Activated T-helper 1 cell treated with anti-CD3 and anti-CD28 coated beads, Interleukin-12 subunit alpha, Interleukin-12 subunit beta, Interleukin-2, Interleukin-4 antibody, amounts not matched to agents 30 ng/mL and 10 ng/mL and 1 ng/mL, durations not matched to agents 14 hours and 24 hours and 36 hours (primary cell): ENCODE measurements at places on chromosomes 4 and X. TPM values are rescaled to one million over a fixed set of nuclear protein-coding genes. Genes with fewer than 3 reads are reported as not detected.

GRCh38 chr4:25861951-25862410 is 807 bp downstream of the SEL1L3 start:
- peak; percentile 27 for DNase-seq
- peaks cover 48% of the 10 kb centered on the region for H3K4me1 ChIP-seq
- peak overlapping the region; percentile 99 for H3K4me3 ChIP-seq
- peak overlapping the region; percentile 99 for H3K27ac ChIP-seq
- H3K36me3 ChIP-seq, result peaks cover 11% of the 10 kb centered on the region
- no peaks in the 10 kb centered on the region for H3K27me3 ChIP-seq

DNA sequence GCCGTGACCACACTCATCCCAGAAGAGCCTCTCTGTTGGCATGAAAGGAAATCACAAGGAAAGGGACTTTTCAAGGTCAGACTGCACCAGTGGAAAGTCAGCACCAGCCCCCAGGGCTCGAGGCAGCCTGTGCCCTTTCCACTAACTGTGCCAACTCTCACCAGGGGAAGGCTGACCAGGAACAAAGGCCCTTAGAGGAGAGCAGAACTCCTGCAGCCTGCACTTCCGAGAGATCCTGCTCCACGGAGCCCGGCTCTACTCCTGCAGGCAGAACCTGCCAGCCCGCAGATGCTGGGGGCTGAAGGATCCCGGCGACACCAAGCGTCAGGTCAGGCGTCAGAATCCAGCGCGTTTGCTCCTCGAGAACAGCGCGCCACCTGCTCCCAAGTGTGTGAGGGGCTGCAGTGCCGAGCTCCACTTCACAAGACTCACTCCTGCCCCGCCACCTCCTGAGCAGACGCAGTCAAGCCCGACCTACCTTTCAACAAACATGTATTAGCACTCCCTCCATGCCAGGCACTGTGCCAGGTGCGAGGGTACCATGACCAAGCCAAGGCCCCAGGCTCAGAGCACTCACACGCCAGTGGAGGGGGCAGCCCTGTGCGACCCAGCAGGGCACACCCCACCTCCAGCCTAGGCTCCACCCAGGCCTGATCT is 13.6 kb upstream of the HELT start:
- peaks cover 42% of the 10 kb centered on the region for H3K27me3 ChIP-seq
- H3K4me3 ChIP-seq, result peak overlapping the region; percentile 46
- H3K36me3 ChIP-seq, result no peaks in the 10 kb centered on the region
- DNase-seq, result no peak

GRCh38 chr4:1544861-1545281 is 138.6 kb upstream of the NKX1-1 start:
- H3K27ac ChIP-seq, result no peak overlapping the region
- peaks cover 6% of the 10 kb centered on the region for H3K4me1 ChIP-seq
- no peak overlapping the region for H3K4me3 ChIP-seq
- no peak for DNase-seq

DNA sequence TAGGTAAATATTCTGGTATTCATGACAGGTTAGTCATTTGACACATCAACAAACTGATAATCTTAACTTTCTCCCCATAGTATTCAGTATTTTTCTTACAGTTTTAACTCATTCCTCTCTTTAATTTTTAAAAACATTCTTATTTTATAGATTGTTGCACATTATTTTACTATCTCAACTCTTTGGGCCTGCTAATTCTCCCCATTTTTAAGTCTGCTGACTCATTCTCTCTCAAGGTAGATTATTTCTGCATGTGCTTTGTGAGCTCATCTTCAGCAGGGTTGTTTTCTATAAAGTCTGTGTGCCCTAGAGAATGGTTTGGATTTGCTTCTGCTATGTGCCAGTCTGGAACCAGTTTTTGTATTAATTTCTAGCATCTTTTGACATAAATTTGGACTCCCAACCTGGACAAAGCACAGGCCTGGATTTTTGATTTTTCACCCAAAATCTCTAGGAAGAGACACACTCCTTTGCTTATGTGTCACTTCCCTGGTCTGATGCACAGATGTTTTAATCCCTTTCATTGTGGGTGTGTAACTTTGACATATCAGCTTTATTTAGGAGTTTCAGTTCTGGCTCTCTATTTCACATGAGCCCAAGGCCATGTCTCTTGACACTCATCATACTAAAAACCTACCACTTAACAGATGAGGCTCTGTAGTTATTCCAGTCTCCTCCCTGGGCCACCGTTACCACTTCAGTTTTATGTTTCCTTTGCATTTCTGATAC is 194.3 kb upstream of the PGRMC2 start:
- H3K4me1 ChIP-seq, result no peaks in the 10 kb centered on the region
- H3K27ac ChIP-seq, result no peak overlapping the region
- no peak for DNase-seq
- H3K36me3 ChIP-seq, result no peaks in the 10 kb centered on the region
- no peaks in the 10 kb centered on the region for H3K27me3 ChIP-seq

DNA sequence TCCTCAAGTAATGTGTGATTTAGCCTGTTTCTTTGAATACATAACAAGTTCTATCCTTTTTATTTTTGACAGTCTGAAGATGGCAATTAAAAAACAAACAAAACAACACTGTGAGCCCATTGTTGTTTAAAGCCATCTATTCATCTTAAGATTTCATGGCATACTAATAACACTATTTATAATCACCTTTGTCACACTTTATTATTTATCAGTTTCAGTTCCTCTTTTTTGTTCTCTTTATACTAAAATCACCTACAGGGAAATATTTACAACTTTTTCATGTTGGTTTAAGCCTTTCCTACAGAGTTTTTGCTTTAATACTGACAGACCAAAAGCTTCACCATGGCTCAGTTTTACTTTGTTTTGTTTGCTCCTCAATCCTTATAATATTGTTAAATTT is 247.4 kb upstream of the CTSO start:
- H3K36me3 ChIP-seq, result no peaks in the 10 kb centered on the region
- no peak overlapping the region for H3K4me3 ChIP-seq
- no peak overlapping the region for H3K27ac ChIP-seq
- DNase-seq, result no peak

- no peaks in the 10 kb centered on the region for H3K36me3 ChIP-seq
- no peak overlapping the region for H3K4me3 ChIP-seq
- no peaks in the 10 kb centered on the region for H3K27me3 ChIP-seq
These were observed 242.0 kb upstream of the ACTRT1 start for GRCh38 chrX:128294198-128294597.

GRCh38 chrX:103107836-103108235 is 14.9 kb upstream of the NXF3 start:
- H3K27ac ChIP-seq, result no peak overlapping the region
- no peaks in the 10 kb centered on the region for H3K27me3 ChIP-seq
- H3K4me3 ChIP-seq, result no peak overlapping the region
- no peak for DNase-seq
- no peaks in the 10 kb centered on the region for H3K4me1 ChIP-seq

DNA sequence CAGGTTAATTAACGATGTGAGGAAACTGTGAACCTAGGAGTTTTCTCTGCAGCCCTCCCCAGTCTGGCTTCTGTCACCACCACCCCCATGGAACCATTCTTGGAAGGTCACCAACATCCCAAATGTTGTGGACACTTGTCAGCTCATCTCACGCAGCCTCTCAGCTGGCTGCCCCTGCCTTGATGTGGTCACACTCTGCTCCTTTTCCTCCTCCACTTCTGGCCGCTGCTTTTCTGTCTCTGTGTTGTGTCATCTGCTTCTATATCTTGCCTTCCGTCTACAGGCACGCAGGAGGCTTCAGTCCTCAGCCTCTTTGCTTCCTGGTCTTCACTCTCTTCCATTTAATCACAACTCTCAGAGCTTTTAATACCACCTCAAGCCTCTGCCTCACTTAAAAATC is 371.5 kb upstream of the SLIT2 start:
- H3K4me1 ChIP-seq, result no peaks in the 10 kb centered on the region

- peak overlapping the region; percentile 99 for H3K4me3 ChIP-seq
- H3K27me3 ChIP-seq, result no peaks in the 10 kb centered on the region
- peaks cover 52% of the 10 kb centered on the region for H3K4me1 ChIP-seq
- H3K36me3 ChIP-seq, result peaks cover 15% of the 10 kb centered on the region
These were observed 511 bp downstream of the PPM1K start for GRCh38 chr4:88283661-88284438.

GRCh38 chr4:174739576-174739975 is 89.5 kb downstream of the GLRA3 start:
- H3K4me1 ChIP-seq, result no peaks in the 10 kb centered on the region
- no peak overlapping the region for H3K27ac ChIP-seq
- no peaks in the 10 kb centered on the region for H3K27me3 ChIP-seq
- no peak for DNase-seq

- H3K4me1 ChIP-seq, result peaks cover 12% of the 10 kb centered on the region
- no peaks in the 10 kb centered on the region for H3K27me3 ChIP-seq
- peak overlapping the region; percentile 29 for H3K27ac ChIP-seq
- DNase-seq, result no peak
- H3K36me3 ChIP-seq, result peaks cover 36% of the 10 kb centered on the region
These were observed 44.4 kb upstream of the CENPU start for GRCh38 chr4:184778325-184778724.

- H3K4me3 ChIP-seq, result no peak overlapping the region
- no peak for DNase-seq
- H3K27me3 ChIP-seq, result peaks cover 56% of the 10 kb centered on the region
- H3K27ac ChIP-seq, result no peak overlapping the region
- H3K36me3 ChIP-seq, result no peaks in the 10 kb centered on the region
These were observed 9.3 kb downstream of the SEPTIN11 start for GRCh38 chr4:76958891-76959290.

DNA sequence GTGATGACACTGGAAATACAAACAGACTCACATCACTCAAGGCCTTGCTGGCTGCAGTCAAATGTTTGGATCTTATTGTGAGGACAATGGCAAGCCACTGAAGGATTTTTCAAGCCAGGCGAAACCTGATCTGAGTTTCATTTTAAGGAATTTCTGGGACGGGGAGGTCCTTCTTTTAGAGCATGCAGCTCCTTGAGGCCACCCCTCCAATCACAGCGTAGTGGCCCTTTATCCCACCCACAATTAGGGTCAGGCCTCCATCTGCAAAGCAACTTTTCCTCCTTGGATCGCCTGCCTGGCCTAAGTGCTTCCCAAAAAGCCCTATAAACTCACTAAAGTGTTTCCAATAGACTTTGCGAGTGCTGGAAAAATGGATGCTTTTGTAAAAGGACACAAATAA is 115.5 kb downstream of the EFHC2 start:
- no peaks in the 10 kb centered on the region for H3K27me3 ChIP-seq
- no peak for DNase-seq
- no peak overlapping the region for H3K27ac ChIP-seq
- no peaks in the 10 kb centered on the region for H3K36me3 ChIP-seq
- H3K4me3 ChIP-seq, result no peak overlapping the region
- H3K4me1 ChIP-seq, result peaks cover 6% of the 10 kb centered on the region

GRCh38 chrX:154429711-154430110 is 1.2 kb downstream of the ATP6AP1 start:
- peak overlapping the region; percentile 83 for H3K4me3 ChIP-seq
- H3K36me3 ChIP-seq, result peaks cover 11% of the 10 kb centered on the region
- no peaks in the 10 kb centered on the region for H3K27me3 ChIP-seq
- H3K4me1 ChIP-seq, result peaks cover 22% of the 10 kb centered on the region
- peak overlapping the region; percentile 61 for H3K27ac ChIP-seq
- no peak for DNase-seq

GRCh38 chr4:102843273-102843672 is 15.9 kb upstream of the UBE2D3 start:
- H3K4me3 ChIP-seq, result no peak overlapping the region
- no peaks in the 10 kb centered on the region for H3K27me3 ChIP-seq
- H3K27ac ChIP-seq, result no peak overlapping the region

- H3K27me3 ChIP-seq, result no peaks in the 10 kb centered on the region
- no peaks in the 10 kb centered on the region for H3K36me3 ChIP-seq
- no peak overlapping the region for H3K4me3 ChIP-seq
- H3K4me1 ChIP-seq, result peaks cover 11% of the 10 kb centered on the region
- no peak overlapping the region for H3K27ac ChIP-seq
These were observed 493.0 kb upstream of the FAM241A start for GRCh38 chr4:111652236-111652635.

DNA sequence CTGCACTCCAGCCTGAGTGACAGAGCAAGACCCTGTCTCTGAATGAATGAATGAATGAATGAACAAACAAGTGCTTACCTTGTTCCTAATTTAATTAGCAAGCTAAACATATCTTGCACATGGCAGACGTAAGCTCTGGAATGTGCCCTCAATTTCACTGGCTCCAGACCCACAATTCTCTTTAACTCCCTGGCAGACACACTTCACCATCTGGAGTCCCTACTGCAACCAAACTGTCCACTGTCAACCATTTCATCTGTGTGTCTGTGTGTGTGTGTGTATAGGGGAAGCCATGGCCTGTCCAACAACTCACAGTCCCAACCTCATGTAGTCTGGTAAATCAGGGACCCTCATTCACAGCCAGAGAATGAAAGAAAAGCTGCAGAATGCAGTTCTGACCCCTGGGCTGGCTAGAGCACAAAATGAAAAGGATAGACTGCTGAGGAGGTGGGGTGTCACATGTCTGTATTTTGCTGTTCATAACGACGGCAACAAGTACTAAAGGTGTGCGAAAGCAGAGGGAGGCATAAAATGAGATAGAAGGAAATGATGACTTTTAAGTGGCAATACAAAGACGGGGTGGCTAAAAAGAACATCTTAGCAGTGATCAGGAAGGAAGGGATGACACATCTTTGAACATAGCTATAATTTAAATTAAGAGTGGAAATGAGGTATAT is 114.1 kb downstream of the TSPAN5 start:
- no peaks in the 10 kb centered on the region for H3K27me3 ChIP-seq
- peak overlapping the region; percentile 24 for H3K4me3 ChIP-seq
- peaks cover 32% of the 10 kb centered on the region for H3K4me1 ChIP-seq
- peaks cover 14% of the 10 kb centered on the region for H3K36me3 ChIP-seq
- no peak for DNase-seq

- H3K27me3 ChIP-seq, result no peaks in the 10 kb centered on the region
- H3K36me3 ChIP-seq, result no peaks in the 10 kb centered on the region
- H3K4me3 ChIP-seq, result no peak overlapping the region
- H3K27ac ChIP-seq, result no peak overlapping the region
- DNase-seq, result no peak
These were observed 599.0 kb downstream of the RAB28 start for GRCh38 chr4:12884846-12885796.

DNA sequence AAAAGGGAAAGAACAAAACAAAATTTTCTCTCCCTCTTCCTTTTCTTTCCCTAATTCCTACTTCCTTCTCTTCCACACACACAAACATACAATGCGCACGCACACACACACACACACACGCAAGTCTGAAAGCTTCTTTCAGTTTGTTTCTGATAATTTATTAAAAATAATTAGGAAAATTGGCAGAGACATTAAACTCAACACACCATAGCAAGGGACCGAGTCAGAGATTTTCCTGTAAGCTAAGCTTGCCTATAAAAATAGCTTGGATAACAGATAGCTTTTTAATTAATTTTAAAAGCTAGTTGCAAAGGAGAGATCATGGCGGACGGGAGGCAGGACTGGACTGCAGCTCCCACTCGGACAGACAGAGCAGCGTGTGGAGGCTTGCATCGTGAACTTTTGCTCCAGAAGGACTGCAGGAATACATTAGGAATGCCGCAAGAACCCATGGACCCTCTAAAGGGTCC is 92.6 kb upstream of the MAPK10 start:
- H3K27me3 ChIP-seq, result peaks cover 7% of the 10 kb centered on the region
- DNase-seq, result no peak
- no peaks in the 10 kb centered on the region for H3K36me3 ChIP-seq

- H3K36me3 ChIP-seq, result peaks cover 6% of the 10 kb centered on the region
- H3K27me3 ChIP-seq, result peaks cover 86% of the 10 kb centered on the region
- no peak for DNase-seq
- H3K27ac ChIP-seq, result peak overlapping the region; percentile 80
- no peak overlapping the region for H3K4me3 ChIP-seq
These were observed 9.0 kb downstream of the HAND2 start for GRCh38 chr4:173520921-173521466.

Gene ARMCX4
- total RNA-seq, result 3.3 and 4.8 TPM in 2 replicates

Gene MAGEE1
- 1.8 and 1.9 TPM in 2 replicates for total RNA-seq

Gene DMRTC1B
- not detected in 2 replicates for total RNA-seq

Gene CSTF2
- 70.3 and 72.1 TPM in 2 replicates for total RNA-seq

Gene GCNA
- total RNA-seq, result 4.3 and 4.8 TPM in 2 replicates

Gene FHDC1
- 0.10 TPM in 2 replicates for total RNA-seq

Gene TMPRSS11B
- total RNA-seq, result not detected in 2 replicates

Gene TBX22
- not detected in 2 replicates for total RNA-seq

Gene CFAP47
- not detected in 2 replicates for total RNA-seq
